ENCODE measurements at places on chromosomes 7 and 10. TPM values are rescaled to one million over a fixed set of nuclear protein-coding genes. Genes with fewer than 3 reads are reported as not detected.

The A1CF gene
- not detected for total RNA-seq

The BTBD16 gene
- total RNA-seq = 0.37 TPM

The SVIL gene
- total RNA-seq = 203 TPM

GRCh38 chr7:571718-572415 lies 52.2 kb upstream of the PDGFA start:
- DNase-seq = no peak

DNA sequence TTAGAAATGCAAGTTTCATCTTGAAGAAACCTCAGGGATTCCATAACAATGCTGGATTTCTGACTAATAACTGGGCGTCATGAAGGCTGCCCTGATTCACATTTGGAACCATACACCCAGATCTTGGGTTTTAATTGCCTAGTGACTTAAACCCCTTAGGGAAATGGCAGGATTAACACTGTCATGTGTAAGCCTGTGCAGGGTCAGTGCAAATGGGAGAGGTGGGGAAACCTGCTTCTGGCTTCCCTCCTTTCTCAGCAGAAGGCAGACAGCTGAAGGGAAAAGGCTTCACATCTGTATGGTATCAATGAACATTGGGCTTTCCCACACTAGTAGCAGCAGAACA lies 364.2 kb downstream of the ANKRD30A start:
- no peak for DNase-seq

DNA sequence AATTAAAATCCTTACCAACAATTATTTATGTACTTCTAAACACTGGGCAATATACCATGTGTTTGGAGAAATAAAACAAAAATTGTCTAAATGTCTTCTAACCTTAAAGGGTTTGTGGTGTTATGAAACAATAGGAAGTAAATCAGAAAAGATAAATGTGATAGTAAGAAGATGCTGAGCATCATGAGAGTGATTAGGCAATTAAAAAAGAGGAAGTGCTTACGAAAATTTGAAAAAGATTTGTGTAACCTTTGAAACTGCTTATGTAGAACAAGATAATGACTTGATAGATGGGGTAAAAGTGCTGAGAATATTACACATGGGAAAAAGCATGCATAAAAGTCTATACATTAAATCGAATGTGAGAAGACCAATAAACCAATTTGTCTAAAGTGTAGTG lies 573.4 kb upstream of the CNTNAP2 start:
- DNase-seq = no peak

DNA sequence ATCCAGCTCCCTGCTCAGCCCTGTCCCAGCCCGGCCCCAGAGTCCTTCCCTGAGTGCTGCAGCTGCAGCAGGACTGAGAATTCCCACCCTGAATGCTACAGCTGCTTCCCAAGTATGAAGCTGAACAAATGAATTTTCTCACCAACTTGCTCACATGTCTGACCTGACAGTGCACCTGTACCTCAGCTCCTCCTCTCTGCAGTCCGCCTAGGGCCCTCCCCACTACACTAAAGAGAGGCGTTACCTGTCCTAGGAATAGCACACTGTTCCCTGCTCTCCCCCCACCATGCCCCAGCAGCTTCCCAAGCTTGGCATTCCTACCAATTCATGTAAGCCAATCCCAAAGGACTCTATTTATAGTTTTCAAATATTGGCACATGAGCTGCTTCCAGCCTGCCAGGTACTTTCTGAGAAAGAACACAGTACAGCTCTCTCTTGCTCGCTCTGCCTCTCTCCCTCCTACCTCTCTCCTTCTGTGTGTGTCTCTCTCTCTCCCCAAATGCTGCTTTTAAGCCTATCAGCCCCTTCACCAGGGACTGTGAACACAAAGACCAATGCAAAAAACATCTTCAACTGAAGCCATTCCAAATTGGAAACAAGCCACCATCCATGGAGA lies 400.1 kb downstream of the TNS3 start:
- DNase-seq = no peak

GRCh38 chr7:155907450-155908200 lies 95.4 kb upstream of the SHH start:
- DNase-seq = no peak

- no peak for DNase-seq
These were observed 86.5 kb upstream of the NPVF start for GRCh38 chr7:25314731-25315267.

DNA sequence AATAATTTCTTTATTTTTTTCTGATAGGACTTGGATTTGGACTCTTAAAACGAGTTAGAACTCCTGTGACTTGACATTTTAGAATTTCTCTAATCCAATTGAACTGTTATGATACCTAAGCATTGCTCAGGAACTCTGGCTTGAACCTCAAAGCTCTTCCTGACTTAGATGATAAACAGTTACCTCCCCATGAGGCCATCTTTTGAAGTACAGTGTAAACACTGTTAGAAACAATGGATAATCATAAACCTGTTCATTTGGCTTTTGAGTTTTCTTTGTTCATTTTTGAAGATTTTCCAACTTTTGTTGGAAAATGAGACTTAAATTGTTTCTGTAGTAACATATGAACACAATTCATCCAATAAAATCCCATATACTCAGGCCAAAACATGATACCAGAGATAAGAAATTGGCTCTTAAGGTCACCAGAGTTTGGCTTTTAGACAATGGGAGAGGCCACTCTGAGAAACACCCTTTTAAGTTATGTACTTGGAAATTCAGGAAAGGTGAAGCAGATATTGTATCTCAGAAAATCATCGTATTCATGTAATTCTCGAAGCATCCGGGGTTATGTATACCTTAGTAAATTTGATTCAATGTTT lies 59.6 kb downstream of the RUNDC3B start:
- DNase-seq = no peak

DNA sequence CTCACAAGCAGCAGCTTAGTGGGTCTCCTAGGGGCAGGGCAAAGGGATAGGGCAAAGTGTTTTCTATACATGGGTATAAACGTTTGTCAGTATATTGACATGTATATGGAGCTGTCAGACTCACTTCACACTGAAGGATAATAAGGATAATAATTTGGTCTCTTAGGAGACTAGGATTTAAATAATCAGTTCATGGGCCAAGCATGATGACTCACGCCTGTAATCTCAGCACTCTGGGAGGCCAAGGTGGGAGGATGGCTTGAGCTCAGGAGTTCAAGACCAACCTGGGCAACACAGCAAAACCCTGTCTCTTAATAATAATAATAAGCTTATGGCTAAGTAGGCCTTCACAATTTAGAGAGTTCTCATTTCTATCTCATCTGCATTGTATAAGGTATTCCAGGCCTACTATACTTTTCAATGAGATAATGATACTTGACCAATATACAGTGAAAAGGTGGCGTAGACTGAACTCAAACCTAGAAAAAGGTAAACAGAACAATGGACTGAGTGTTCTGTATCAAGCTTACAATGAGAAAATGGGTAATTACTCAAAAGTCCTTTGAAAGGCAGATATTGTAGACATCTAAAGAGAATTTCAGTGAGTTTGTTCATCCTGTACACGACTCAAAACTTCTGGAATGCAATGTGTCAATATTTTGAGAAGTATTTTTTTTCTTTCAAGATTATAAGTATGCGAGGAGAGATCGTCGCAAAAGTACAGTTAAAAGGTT lies 7.0 kb downstream of the GSAP start:
- no peak for DNase-seq

DNA sequence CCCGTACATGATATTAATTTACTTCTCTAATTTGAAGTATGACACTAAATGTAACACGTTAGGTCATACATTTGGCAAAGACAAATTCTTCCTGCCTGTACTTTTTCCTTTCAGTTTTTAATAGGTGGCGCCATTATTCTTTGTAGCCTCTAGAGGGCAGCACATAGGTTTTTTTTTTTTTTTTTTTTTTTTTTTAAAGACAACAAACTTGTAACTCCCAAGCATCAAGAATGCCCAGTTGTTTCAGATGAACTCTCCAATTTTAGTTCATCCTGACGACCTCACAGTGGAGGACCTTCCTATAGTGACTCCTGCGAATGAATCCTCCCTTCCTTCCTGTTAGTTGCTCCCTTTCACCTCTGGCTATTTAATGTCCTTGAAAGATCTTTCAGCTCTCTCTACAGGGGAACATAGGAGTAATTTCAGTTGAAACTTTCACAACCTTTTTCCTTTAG lies 139.3 kb upstream of the HDAC9 start:
- DNase-seq = no peak

Data from left cardiac atrium (tissue), 4 donors.